ENCODE measurements at places on chromosomes 2 and 18. TPM values are rescaled to one million over a fixed set of nuclear protein-coding genes. Genes with fewer than 3 reads are reported as not detected.

Gene LOXHD1
- not detected for total RNA-seq

Gene ABI2
- total RNA-seq = 15.4 TPM

Gene DAW1
- 0.16 TPM for total RNA-seq

Gene STPG4
- total RNA-seq = 0.16 TPM

Gene IL1A
- total RNA-seq = 0.09 TPM

Gene ACVR1C
- total RNA-seq = 0.43 TPM

Gene CAPN14
- total RNA-seq = 0.16 TPM

Gene VWC2L
- under 0.01 TPM for total RNA-seq

Gene MYO5B
- total RNA-seq = 0.17 TPM

Gene PKDCC
- 53.1 TPM for total RNA-seq

Gene UBR3
- total RNA-seq = 21.6 TPM

Gene GATA6
- 3.5 TPM for total RNA-seq

Gene MC5R
- total RNA-seq = not detected

Gene KIF1A
- under 0.01 TPM for total RNA-seq

Gene DSG1
- not detected for total RNA-seq

Gene COL4A3
- under 0.01 TPM for total RNA-seq

Gene CRYGC
- not detected for total RNA-seq

Gene PLGLB1
- 0.32 TPM for total RNA-seq

Gene ABCG5
- total RNA-seq = not detected
